ENCODE measurements at places on chromosomes 5 and 9.

DNA sequence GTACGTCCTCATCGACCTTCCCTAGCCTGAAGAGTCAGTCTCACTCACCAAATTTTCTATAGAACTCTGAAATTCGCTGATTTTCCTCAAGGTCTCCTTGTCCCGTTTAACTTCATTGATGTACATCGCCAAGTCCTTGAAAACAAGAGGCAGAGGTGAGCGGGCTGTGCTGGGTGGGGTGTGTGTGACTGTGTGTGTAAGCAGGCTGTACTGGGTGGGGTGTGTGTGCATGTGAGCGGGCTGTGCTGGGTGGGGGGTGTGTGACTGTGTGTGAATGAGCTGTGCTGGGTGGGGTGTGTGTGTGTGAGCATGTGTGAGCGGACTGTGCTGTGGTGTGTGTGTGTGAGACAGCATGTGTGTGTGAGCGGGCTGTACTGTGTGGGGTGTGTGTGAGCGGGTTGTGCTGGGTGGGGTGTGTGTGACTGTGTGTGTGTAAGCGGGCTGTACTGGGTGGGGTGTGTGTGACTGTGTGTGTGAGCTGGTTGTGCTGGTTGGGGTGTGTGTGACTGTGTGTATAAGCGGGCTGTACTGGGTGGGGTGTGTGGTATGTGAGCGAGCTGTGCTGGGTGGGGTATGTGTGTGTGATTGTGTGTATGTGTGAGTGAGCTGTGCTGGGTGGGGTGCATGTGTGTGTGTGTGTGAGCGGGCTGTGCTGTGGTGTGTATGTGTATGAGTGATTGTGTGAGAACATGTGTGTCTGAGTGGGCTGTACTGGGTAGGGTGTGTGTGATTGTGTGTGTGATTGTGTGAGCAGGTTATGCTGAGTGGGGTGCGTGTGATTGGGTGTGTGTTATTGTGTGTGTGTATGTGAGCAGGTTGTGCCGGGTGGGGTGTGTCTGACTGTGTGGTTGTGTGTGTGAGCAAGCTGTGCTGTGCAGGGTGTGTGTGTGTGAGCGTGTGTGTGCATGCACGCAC lies 53.8 kb upstream of the SARDH start:
- no peak for DNase-seq

- no peak for DNase-seq
Measured at GRCh38 chr9:136225748-136226679, 19.6 kb downstream of the QSOX2 start.

GRCh38 chr5:76818844-76819831 lies at the start of gene F2RL1:
Gene F2RL1 (plus strand): TSS chr5:76819030. CDS start chr5:76819183, 153 bp downstream.
- no peak for DNase-seq

DNA sequence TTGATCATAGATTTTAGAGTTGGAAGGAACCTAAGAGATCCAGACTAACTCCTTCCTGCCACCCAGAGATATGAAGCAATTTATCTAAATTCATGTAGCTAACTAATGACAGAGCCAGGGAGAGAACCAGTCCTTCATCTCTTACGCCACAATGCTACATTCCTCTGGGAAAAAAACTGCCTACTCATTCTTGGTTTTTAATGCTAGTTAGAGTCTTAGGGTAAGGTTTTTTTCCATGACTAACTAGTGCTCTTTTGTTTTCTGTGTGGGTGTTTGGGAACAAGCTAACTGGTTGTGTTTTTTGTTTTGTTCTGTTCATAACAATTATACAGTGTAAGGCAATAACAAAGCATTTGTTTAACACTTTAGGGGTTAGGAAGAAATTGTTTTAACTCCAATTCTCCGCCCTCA lies 52.4 kb downstream of the SLC44A1 start:
- DNase-seq: no peak

GRCh38 chr9:23582836-23583235 lies 243.2 kb downstream of the ELAVL2 start:
- DNase-seq: no peak

- DNase-seq: no peak
Measured at GRCh38 chr5:1448511-1449011, 3.3 kb upstream of the SLC6A3 start.

Measured in hindlimb muscle (tissue), 1 donor.